Cerebellar nuclear complex (tissue), 1 donor: ENCODE measurements at places on chromosomes 7 and 10.
A peak's percentile ranks its signal among the peaks of the same experiment; 100 is the strongest.

- no peak for DNase-seq
These were observed 19.6 kb downstream of the NUDT1 start for GRCh38 chr7:2261611-2262010.

DNA sequence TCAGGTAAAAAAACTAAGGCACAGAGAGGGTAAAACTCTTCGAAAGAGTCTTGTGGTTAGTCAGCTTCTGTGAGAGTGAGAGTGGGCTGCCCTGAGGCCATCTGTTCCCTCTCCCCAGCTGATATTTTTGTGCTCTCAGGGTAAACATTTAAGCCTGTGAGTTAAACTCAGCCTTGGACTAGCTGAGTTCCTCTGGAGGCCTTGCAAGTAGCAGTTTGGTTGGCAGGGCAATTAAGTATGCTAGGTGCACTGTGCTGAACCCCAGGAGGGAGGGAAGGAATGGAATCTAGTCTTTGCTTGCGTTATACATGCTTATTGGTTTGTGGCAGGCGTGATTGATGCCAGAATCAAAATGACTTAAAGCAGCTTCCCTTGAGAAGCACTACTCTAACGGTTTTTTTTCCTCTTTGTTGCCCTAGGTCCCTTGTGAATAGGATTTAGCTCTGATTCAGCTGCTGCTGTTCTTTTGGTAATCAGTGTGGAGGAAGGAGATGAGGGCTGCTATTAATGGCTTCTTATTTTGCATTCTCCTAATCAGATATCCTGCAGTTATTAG is 140.2 kb downstream of the AUTS2 start:
- DNase-seq, result no peak

- no peak for DNase-seq
These were observed 44.1 kb downstream of the ZNF33B start for GRCh38 chr10:42594246-42594650.

DNA sequence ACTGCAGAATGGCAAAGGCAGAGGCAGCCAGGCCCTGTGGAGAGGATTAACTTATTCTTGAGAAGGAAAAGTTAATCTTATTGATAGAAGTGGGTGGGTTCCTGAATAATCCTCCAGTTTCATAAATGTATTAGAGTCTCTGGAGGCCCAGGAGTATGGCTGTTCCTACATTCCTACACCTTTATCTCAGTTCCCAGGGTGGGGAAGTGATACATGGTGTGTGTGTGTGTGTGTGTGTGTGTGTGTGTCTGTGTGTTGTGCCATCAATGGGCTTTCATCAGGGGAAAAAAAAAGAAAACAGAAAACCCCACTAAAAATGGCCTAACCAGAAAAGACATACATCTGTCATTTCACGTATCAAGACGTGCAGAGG is 22.0 kb upstream of the GSDME start:
- DNase-seq, result no peak

DNA sequence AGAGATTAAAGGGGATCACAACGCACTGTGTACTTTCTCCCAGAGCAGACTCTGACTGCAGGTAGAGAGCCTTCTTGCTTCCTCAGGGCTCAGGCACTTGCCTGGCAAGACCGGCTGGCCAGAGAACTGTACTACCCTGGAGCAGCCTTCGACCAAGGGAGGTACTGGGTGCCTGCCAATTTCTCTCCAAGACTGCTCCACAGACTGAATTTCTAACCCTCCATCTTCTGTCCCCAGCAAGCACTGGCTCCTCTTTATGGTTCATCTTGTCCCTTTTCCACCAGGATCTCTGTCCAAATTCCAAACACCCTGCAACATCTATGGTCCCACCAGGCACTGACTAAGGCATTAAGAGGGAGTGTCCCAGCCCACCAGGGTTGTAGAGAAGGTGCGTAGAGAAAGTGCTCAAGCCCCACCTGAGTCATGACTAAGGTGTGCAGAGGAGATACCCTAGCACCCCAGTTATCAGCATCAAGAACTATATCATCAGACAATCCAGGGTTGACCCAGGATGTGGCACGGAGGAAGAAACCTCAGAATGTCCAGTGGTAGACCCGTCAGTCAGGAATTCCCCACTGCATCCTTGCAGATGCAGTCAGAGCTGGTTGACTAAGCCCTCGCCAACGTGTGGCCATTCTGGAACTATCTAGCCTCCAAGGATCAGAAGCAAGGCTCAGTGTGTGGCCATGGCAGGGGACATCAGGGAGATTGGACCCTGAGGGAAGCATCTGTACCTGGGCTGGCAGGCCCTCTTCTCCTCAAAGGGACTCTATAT is 60.9 kb upstream of the CAMK2B start:
- DNase-seq, result peak; percentile 29

DNA sequence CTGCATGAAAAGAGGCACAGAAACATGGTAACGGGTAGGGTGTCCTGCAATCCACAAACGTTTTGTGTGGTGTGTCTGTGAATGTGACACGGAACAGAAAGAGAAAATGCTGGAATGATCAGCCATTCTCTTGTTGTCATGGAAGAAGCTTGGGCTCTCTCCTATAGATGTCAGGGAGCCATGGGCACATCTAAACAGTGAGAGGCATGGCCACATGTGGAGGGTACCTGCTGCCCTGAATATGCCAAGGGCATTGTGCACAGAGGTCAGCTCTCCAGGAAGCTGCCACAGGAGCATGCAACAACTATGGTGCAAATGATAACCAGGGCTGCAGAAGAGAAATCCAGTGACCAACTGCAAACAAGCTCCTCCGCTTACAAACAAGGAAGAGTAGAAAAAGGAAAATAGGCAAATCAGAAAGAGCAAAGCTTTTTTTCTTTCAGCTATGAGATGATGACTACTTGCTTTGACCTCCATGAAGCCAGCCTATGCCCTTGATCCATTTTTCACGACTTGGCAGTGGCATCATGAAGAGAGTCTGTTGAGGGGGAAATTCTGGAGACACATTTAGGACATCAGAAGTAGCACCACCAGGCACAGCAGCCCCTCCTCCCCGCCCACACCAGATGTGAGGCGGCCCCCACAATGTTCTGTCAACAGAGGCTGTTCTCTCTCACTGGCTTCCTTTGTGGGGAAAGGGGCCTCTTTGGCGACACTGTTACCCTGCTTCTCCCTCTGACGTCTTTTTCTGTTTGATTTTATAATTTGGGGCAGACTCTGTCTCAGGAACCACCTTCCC is 4.8 kb upstream of the PDE1C start:
- no peak for DNase-seq

- no peak for DNase-seq
These were observed 101.8 kb downstream of the GNAT3 start for GRCh38 chr7:80410081-80410480.

GRCh38 chr7:40815022-40815421 is 680.2 kb downstream of the SUGCT start:
- DNase-seq, result no peak

GRCh38 chr7:101250324-101250723 is 5.4 kb upstream of the FIS1 start:
- no peak for DNase-seq
